Breast epithelium (tissue), 4 donors: ENCODE measurements at places on chromosomes 5 and 9. TPM values are rescaled to one million over a fixed set of nuclear protein-coding genes. Genes with fewer than 3 reads are reported as not detected.

DNA sequence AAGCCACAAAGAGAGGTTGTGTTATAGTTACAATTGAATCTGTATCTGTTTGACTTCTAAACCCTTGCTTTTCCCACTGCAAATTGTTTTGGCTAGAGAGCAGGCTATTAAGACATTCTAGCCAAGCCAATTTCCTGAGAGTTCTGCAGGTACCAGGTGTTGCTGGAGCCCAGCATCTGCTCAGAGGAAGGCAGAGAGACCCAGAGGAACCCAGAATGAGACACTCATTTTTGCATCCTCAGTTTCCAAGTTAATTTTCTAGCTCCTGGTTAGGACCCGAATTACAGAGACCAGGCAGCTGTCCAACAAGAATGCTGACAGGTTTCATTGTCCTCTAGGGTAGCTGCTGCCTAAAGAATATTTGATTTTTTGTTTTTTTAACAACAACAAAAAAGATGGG is 266.2 kb downstream of the TRIM32 start:
- H3K4me3 ChIP-seq, result no peak overlapping the region
- no peaks in the 10 kb centered on the region for H3K27me3 ChIP-seq
- H3K36me3 ChIP-seq, result no peaks in the 10 kb centered on the region
- no peaks in the 10 kb centered on the region for H3K4me1 ChIP-seq
- H3K27ac ChIP-seq, result no peak overlapping the region

DNA sequence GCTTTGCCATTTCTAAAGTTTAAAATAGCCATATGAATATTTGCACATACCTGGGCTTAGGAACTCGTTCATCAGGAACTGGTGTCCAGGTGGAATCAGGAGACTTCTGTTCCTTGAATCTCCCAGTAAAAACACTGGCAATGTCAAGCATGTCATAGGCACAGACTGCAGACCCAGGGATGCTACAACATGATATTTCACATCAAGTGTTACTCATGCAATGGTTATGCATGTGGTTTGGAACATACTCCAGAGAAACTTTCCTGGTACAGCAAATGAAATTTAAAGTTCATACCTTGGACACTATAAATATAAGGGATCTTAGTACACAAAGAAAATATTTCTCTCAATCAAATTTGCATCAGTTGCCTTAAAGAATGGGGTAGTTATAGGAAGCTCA is 92.2 kb downstream of the SEMA6A start:
- no peaks in the 10 kb centered on the region for H3K27me3 ChIP-seq
- no peak overlapping the region for H3K4me3 ChIP-seq
- no peaks in the 10 kb centered on the region for H3K4me1 ChIP-seq
- no peak for DNase-seq
- no peak overlapping the region for H3K27ac ChIP-seq

F12 gene
- total RNA-seq, result 0.64 TPM

DNA sequence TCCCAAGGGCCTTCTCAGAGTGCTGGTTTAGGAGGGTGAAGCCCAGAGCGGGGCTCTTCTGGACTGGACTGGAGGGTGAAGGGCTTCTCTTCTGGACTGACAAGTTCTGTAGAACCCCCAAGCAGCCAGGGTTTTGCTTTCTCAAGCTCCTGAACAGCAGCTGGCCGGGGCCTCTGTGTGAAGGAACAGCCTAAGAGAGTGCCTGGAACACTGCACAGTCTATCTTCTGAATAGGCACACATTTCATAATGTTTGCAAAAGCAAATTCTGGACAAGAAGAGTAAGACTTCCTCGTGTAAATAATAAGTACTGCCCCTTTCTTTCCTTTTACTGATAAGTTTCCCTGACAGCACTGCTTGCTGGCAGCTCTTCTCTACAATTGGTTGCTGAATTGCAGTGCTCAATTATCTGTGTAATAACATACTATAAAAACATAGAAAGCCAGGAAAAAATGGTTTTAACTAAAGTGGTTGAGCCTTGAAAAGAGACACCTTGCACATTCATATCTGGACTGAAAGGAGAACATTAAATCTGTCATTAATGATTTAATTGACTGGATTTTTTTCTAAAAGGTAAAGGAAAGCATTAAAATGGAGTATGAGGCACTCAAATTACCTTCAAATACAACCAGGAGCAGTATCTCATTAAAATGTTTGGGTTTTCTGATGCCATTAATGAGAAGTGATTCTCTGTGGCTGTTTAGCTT is 20.5 kb downstream of the MAST4 start:
- no peaks in the 10 kb centered on the region for H3K36me3 ChIP-seq
- no peaks in the 10 kb centered on the region for H3K4me1 ChIP-seq
- no peak for DNase-seq
- no peak overlapping the region for H3K4me3 ChIP-seq
- H3K27me3 ChIP-seq, result no peaks in the 10 kb centered on the region

DNA sequence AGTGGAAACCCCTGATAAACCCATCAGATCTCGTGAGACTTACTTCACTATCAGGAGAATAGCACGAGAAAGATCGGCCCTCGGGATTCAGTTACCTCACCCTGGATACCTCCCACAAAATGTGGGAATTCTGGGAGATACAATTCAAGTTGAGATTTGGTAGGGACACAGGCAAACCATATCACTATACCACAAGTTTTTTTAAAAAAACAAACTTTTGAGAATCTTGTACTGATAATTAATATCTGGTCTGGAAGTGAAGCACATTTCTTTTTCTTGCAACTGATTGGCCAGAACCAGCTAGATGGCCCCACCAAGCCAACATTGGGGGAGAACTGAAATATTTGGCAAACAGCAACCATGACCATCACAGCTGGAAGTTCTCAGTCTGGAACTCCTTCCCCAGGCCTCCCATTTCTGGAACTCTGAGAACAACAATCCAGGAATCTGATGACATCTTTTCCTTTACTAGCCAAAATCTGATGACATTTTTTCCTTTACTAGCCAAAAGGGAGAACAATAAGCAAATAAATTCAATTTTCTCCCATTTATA is 51.8 kb upstream of the CDKN2B start:
- H3K4me1 ChIP-seq, result no peaks in the 10 kb centered on the region
- H3K36me3 ChIP-seq, result no peaks in the 10 kb centered on the region
- H3K27me3 ChIP-seq, result no peaks in the 10 kb centered on the region
- H3K27ac ChIP-seq, result no peak overlapping the region
- no peak overlapping the region for H3K4me3 ChIP-seq

DNA sequence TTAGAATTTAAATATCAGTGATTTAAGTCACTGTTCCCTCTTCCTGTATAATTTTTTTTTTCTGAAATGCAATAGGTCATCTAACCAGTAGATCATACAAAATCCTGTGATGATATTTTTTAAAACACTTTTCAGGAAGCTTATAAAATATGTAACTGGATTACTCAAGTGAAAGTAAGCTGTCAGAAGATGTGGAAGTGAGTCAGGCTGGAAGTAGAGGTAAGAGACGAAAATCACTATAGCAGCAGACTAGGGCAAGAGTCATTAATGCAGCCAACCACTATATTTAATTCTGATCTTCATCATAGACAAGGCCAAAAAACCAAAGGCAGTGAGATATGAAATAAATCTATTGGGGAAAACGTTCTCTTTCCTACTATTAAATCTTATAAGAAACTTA is 65.7 kb upstream of the C6 start:
- H3K27ac ChIP-seq, result no peak overlapping the region
- DNase-seq, result no peak
- H3K4me1 ChIP-seq, result no peaks in the 10 kb centered on the region
- no peaks in the 10 kb centered on the region for H3K27me3 ChIP-seq

DNA sequence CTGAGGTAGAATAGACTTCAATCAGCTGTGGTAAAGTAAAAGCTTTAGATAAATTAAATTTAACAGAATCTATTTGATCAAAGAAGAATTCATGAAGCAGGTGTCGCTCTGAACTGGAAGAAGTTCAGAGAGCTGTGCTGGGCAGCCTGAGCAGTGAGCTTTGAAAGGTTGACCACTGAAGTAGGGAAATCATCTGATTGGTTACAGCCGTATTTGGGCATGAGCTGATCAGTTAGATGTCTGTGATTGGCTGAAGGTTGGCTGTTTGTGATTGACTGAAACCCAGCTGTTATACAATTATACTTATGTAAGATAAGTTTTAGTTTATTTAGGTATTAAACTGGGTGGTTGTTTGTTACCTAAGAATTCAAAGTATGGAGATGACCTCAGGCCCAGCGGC is 1174.6 kb downstream of the CDH9 start:
- H3K27me3 ChIP-seq, result no peaks in the 10 kb centered on the region
- H3K27ac ChIP-seq, result no peak overlapping the region
- no peak overlapping the region for H3K4me3 ChIP-seq
- no peaks in the 10 kb centered on the region for H3K36me3 ChIP-seq

FOXD4L4 gene
- not detected for total RNA-seq

GRCh38 chr9:13568841-13569601 is 289.5 kb upstream of the MPDZ start:
- DNase-seq, result no peak
- H3K4me1 ChIP-seq, result no peaks in the 10 kb centered on the region
- H3K4me3 ChIP-seq, result peak overlapping the region; percentile 45
- no peaks in the 10 kb centered on the region for H3K36me3 ChIP-seq

DNA sequence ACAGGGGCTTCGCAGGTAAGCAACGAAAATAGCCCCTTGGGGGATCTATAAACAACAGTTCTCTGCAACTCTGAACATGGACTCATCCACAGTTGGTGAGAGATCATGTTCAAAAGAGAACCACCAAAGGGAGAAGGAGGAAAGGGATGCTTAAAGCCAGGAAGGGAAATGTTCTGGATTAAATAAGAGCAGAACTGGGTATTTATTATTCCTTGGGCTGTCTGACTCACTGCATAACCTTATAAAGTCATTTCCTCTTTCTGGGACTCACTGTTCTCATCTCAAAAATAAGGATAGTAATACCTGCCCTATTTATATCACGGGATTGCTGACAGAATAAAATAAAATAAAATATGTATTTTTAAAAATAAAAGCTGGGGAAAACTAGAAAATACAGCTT is 11.2 kb upstream of the MARCHF3 start:
- H3K4me3 ChIP-seq, result no peak overlapping the region
- no peak for DNase-seq
- H3K36me3 ChIP-seq, result no peaks in the 10 kb centered on the region
- H3K27me3 ChIP-seq, result no peaks in the 10 kb centered on the region

GRCh38 chr5:72518001-72518683 is 10.9 kb upstream of the ZNF366 start:
- no peak overlapping the region for H3K27ac ChIP-seq
- no peak for DNase-seq
- no peak overlapping the region for H3K4me3 ChIP-seq
- no peaks in the 10 kb centered on the region for H3K4me1 ChIP-seq
- no peaks in the 10 kb centered on the region for H3K27me3 ChIP-seq
- no peaks in the 10 kb centered on the region for H3K36me3 ChIP-seq

GRCh38 chr9:136670576-136671253 is 8.0 kb downstream of the EGFL7 start:
- no peak overlapping the region for H3K27ac ChIP-seq
- DNase-seq, result no peak
- H3K27me3 ChIP-seq, result peaks cover 3% of the 10 kb centered on the region
- peak overlapping the region; percentile 69 for H3K4me3 ChIP-seq
- no peaks in the 10 kb centered on the region for H3K36me3 ChIP-seq
- peaks cover 4% of the 10 kb centered on the region for H3K4me1 ChIP-seq

OTULINL gene
- total RNA-seq, result 14.4 TPM

DNA sequence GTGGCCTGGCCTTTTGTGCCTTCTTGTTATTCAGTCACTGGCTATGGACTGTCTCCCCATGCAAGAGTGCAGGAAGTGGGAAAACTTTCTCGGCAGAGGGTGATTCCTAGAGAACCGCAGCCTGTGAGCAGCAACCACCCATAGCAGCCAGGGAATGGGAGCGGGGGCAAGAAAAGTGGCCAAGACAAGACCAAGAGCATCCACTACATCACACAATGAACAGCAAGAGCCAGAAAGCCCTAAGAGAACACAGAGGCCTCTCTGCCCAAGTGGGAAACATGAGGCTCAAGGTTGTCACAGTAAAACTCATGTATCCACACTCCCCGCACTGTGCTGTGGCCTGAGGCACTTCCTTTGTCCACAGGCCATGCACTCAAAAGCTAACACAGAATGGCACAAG is 129.1 kb upstream of the FSTL4 start:
- no peaks in the 10 kb centered on the region for H3K27me3 ChIP-seq
- H3K4me1 ChIP-seq, result no peaks in the 10 kb centered on the region
- no peak overlapping the region for H3K4me3 ChIP-seq
- H3K27ac ChIP-seq, result no peak overlapping the region
- no peaks in the 10 kb centered on the region for H3K36me3 ChIP-seq

DNA sequence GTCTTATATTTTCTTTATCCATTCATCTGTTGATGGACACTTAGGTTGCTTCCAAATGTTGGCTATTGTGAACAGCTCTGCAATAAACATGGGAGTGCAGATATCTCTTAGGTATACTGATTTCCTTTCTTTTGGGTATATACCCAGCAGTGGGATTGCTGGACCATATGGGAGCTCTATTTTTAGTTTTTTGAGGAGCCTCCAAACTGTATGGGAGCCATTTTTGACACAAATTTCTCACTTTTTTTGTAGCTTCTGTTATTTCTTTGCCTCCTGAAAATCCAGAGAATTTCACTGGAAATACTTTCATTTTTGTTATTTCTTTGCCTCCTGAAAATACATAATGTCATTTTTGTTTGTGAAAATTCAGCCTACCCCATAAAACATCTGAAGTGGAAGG is 15.0 kb upstream of the RANBP17 start:
- no peaks in the 10 kb centered on the region for H3K36me3 ChIP-seq
- DNase-seq, result no peak
- H3K4me3 ChIP-seq, result no peak overlapping the region
- no peak overlapping the region for H3K27ac ChIP-seq
- no peaks in the 10 kb centered on the region for H3K27me3 ChIP-seq

GRM6 gene
- total RNA-seq, result not detected

GRCh38 chr5:81314581-81314980 is 13.2 kb downstream of the ZCCHC9 start:
- no peaks in the 10 kb centered on the region for H3K27me3 ChIP-seq
- no peaks in the 10 kb centered on the region for H3K36me3 ChIP-seq
- H3K4me1 ChIP-seq, result no peaks in the 10 kb centered on the region
- DNase-seq, result no peak
- no peak overlapping the region for H3K27ac ChIP-seq

DNA sequence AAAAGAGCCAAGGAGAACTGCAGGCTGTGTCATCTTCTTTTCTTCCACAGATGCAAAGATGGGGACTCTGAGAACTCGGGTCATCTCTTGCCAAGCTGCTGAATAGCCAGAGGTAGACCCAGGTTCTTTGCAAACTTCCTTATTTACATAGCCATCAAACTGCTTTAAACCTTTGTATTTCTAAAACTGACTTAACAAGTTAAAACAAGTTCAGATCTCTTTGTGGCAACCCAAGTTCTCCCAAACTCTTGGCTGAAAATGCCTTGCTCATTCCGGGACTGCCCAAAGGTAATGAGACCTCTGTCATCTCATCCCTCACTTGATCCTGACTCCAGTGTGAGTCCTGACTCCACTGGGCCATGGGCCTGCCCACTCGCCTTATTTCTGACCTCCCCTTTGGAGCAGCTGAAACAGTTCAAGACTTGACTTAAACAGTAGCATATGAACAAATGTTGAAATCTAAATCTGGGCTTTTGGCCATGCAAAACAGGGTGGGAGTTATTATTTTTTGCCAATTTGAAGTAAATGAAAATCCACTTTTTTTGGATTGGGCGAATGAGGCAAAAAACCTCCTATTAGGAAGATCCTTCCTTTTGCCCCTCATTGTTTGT is 50.6 kb downstream of the FBXL7 start:
- no peaks in the 10 kb centered on the region for H3K27me3 ChIP-seq
- no peaks in the 10 kb centered on the region for H3K36me3 ChIP-seq
- DNase-seq, result no peak
- no peaks in the 10 kb centered on the region for H3K4me1 ChIP-seq

OR1Q1 gene
- 0.44 TPM for total RNA-seq

GRCh38 chr5:158977642-158978041 is 122.1 kb downstream of the EBF1 start:
- H3K4me1 ChIP-seq, result no peaks in the 10 kb centered on the region
- no peaks in the 10 kb centered on the region for H3K36me3 ChIP-seq
- H3K27me3 ChIP-seq, result no peaks in the 10 kb centered on the region
- no peak for DNase-seq
